ENCODE measurements at places on chromosomes 1 and 21. TPM values are rescaled to one million over a fixed set of nuclear protein-coding genes. Genes with fewer than 3 reads are reported as not detected.

DNA sequence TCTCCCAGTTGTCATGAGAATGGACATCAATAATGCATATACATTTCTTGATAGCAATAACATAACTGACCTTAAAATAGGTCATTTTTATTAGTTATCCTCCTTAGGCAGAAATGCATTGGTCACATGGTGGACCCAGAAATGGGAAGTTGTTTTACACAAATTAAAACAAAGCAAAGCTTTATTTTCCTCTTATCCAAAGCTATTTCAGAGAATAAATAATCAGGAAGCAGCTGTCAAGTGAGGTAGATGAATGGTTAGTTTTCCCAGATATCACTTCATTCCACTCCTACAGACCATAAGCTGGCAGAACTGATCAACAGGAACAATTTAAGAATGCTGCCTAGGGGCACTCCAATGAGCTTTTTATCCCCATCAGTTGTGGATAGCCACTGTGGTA is 16.0 kb upstream of the OLIG1 start:
- DNase-seq = no peak

DNA sequence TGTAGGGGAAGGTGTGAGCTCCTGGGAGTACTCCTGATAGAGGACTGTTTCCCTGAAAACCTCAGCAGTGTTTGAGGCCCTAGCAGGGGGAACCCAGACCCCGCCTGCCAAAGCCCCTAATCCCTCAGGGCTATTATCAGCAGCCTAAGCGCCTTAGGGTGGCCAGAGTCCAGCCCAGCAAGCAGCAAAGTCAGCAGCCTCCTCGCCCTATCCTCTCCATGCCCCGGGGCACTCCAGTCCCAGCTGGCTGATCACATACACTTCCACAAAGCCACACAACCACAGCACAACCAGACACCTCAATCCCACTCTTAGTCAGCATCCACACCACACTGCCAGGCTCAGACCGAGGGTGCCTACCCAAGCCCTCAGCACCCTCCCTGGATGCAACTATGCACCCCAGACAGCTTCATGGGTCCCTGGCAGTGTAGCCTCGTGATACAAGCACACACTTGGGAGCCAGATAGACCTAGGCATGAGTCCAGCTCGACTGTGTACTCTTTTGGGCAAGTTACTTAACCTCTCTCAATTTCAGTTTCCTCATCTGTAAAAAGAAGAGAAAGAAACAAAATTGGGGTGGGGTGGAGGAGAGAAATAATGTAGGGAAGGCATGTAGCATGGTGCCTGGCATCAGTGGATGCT is 7.1 kb downstream of the IGSF9 start:
- DNase-seq = peak; percentile 38

DNA sequence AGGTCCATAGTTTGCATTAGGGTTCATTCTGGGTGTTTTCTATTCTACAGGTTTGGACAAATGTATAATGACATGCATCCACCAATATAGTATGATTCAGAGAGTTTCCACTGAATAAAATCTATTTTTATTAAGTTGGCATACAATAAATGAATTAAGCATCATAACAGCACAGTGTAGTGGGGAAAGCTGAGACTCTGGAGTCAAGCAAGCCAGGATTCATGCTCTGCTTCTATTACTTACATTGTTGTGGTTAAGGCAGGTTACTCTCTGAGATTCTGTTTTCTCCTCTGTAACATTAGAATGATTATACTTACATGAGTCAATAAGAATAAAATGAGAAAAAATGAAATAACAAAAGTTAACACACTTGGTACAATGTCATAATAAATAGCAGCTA is 131.3 kb downstream of the SLC30A10 start:
- no peak for DNase-seq

DNA sequence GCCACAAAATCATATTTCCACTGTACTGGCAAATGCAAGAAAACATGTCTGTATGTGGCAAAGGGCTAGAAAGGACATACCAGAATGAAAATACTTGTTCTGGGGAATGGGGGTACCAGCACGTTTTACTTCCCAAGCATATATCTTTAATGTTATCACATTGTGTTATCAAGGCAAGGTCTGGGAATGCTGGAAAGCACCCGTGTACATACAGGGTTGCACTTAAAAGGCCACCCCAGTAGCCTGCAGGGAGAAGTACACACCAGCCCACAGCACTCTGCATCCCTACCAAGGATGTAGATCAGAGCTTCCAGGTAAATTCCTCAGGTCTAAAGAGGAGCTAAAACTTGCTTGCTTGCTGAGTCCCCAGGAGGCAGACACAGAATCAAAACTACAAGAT is 381.8 kb downstream of the RRAGC start:
- DNase-seq = no peak

- DNase-seq = no peak
Observed at GRCh38 chr1:10778640-10779039, 17.8 kb downstream of the CASZ1 start.

DNA sequence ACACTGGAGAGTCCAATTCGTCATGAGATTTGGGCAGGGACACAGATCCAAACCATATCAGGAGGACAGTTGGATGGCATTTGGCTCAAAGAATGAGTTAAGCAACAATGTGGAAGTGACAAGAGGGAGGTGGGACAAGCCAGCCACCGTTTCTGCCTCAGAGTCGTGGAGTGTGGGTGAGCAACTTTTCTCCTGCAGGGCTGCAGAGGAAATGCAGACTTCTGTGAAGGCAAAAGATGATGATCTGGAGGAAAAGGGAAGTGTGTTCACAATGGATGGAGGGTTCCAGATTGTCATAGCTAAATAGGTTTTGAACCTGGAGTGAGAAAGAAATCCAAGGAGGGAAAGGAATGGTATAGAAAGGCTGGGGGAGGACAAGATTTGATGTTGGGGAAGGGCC is 16.4 kb upstream of the KANK4 start:
- DNase-seq = no peak

GRCh38 chr1:3410142-3410925 is 44.1 kb upstream of the ARHGEF16 start:
- DNase-seq = peak; percentile 92

DNA sequence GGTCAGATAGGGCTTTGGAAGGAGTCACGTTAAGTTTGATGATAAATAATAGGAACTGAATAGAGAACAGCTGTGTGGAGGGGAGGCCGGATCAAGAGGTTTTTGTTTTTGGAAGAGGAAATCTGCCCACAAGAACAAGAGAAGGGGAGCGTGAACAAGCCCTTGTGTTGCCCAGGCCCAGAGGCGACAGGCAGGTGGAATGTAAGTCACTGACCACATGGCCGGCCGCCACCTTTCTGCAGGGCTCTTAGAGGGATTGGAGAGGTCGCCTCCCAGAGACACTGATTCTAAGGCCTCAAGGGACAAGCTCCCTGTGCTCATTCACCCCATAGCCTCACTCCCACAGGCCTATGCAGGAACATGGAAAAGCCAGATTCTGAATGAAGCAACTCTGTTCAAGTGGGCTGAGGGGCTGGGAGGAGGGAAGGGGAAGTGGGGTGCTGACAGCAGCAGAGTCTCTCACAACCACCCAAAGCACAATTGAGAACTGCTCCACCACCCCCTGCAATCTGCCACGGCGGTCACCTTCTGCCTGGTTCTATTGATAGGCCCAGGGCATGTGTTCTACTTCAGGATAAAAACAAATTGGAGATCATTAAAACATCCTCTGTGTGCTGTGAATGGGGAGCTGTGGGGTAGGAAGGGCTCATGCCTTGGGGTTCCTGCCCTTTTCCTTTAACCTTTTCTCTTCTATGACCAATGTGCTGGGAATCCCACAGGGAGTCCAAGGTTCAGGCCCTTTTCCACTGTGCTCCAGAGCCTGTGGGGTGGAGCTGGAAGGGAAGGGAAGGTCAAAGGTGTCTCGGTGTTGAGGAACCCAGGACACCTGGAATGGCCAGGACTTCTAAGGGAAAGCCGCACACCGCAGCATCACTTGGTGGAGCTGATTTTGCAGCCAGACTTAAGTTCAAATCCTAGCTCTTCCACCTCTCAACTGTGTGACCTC is 63.3 kb upstream of the PARP1 start:
- no peak for DNase-seq

DNA sequence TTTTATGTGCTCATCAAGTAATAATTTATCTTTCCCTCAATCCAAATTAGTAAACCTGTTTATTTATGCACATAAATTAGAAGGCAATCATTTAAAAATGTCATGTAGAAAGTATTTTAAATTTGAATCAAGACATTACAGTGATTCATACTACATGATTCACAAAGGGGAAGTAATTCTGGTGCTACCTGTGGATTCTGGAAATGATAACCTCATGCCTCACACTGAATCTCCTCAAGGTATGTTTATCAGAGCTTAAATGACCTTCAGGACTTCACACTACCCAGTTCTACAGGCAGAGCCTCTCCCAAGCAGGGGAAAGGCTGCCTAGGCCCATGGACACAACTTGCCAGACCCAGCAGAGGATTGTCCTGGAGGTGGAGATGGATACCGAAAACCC is 25.2 kb upstream of the TDRD10 start:
- DNase-seq = no peak

DNA sequence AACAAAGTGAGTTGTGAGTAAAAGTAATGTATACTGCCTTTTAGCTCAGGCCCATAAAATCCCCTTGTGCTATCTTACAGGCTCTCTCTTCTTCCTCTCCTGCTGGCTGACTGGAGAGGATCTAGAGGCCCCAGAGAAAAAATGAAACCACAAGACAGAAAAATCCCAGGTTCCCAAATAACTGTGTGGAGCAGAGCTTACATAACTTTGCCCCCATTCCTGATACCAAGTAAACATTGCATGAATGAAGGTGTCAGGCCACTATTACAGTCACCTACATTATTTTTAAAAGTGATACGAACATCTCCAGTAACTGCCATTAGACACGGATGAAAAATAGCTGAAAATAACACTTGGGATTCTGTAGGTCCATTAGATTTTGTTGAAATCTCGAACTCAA is 386.0 kb upstream of the NR5A2 start:
- no peak for DNase-seq

- no peak for DNase-seq
Observed at GRCh38 chr1:193846876-193847604, 660.6 kb upstream of the B3GALT2 start.

GRCh38 chr1:204889681-204890383 is 19.2 kb downstream of the NFASC start:
- DNase-seq = no peak

DNA sequence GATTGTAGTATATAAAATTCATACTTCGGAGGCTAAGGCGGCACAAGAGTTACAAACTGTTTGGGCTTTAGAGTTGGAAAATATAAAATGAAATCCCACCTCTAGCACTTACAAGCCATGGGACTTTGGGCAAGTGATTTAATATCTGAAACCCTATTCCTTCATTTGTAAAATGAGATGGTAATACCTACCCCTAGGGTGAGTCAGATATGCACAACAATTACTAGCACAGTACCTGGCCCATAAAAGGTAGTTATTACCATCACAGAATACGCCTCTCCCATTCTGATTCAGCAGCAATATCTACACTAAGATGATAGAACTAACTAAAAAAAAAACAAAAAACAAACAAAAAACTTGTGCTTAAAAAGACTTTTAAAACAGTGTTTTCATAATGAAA is 3.5 kb downstream of the KLHL12 start:
- DNase-seq = no peak

GRCh38 chr1:60558236-60558635 is 484.7 kb upstream of the C1orf87 start:
- no peak for DNase-seq

DNA sequence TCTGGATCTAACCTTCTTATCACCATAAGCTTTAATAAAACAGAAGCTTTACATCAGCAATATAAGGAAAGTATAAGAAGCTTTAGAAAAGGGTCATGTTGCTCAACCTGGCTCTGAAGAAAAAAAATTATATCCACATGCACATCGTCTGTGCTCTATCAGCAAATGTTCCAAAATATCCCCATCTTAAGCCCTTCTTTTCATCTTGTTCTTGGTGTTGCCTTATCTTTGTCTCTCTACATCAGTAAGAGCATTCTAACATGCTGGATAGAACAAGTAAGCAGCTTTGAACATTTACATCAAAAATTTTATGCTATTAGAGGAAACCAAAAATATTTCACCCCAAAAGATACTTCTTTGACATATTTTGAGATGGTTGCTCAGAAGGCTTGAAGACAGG is 157.8 kb upstream of the SNX7 start:
- DNase-seq = no peak

- no peak for DNase-seq
Observed at GRCh38 chr1:215599418-215600074, 32.4 kb downstream of the KCTD3 start.

GRCh38 chr1:233114860-233115259 is 164.4 kb downstream of the NTPCR start:
- no peak for DNase-seq

DNA sequence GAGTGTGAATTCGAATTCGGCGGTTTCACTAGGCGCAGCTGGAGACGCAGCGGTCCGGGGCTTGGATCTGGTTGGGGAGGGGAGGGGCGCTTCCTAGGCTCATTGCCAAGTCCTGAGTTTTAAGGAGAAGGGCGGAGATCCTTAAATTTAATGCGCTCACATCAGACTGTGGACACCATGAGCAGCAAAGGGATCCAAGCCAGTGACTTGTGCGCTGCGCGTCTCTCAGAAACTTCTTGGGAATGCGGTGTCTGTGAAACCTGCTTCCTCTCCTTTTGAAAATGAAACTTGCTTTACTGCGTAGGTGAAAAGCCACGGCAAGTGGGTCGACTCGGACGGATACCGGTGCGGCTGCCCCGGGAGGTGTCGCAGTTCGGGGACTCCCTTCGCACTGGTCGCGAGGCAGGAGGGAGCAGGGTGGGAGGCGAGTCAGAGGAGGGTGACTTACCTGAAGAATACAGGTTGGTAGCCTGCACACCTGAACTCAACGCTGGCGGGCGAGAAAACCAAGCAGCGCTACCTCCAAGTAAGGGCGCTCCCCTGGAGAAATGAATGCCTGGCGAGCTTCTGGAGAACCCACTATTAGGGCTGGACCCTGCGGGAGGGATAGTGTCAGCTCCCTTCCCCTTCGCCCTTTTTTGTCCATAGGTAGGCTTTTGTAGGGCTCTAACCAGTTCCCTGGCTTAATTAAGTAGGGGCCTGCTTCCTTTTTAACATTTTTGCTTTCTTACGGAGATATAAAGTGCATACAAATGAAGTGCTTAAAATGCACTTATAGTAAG is 992 bp downstream of the TENT5C start:
- no peak for DNase-seq

GRCh38 chr1:47514229-47514628 is 76.4 kb downstream of the FOXD2 start:
- no peak for DNase-seq

DNA sequence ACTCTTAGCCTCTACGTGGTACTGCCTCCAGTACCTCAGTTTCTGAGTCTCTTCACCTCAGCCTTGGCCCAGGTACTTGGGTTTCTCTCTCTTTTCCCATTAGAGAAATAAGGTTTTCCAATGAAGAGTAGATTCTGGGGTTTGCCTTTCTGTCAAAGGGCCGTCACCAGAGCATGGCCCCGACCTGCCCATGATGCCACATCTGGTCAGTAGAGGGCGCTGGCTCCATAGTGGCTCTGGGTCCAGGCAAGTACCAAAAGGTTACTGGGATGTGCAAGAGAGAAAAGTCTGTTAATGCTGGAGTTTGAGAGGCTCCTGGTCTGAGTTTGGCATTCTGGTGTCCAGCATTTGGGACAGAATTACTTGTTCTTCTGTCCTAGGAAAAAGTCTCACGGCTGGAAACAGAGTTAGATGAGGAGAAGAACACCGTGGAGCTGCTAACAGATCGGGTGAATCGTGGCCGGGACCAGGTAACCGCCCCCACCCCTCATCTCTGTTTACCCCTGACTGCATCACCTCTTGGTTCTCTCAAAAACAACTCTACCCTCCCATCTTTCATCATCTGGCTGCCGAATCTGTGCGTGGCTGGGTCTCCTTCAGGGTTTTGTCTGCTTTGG is 5.3 kb upstream of the TUFT1 start:
- peak; percentile 86 for DNase-seq

PGBD5 gene
- total RNA-seq = 34.7 TPM

DRAXIN gene
- total RNA-seq = 60.1 TPM

VCAM1 gene
- not detected for total RNA-seq

PCSK9 gene
- total RNA-seq = 171 TPM

SLAMF7 gene
- total RNA-seq = not detected

Data from H7 (cell line).